Frontal cortex (tissue), 4 donors: ENCODE measurements at places on chromosomes 5 and 9. TPM values are rescaled to one million over a fixed set of nuclear protein-coding genes. Genes with fewer than 3 reads are reported as not detected.

COL27A1 gene
- total RNA-seq, result 0.41 TPM

MARCHF3 gene
- total RNA-seq, result 28.1 TPM

ZFR gene
- 144 TPM for total RNA-seq

FAM170A gene
- not detected for total RNA-seq

GRCh38 chr5:133736512-133736911 is 124.2 kb upstream of the FSTL4 start:
- no peak for DNase-seq

DNA sequence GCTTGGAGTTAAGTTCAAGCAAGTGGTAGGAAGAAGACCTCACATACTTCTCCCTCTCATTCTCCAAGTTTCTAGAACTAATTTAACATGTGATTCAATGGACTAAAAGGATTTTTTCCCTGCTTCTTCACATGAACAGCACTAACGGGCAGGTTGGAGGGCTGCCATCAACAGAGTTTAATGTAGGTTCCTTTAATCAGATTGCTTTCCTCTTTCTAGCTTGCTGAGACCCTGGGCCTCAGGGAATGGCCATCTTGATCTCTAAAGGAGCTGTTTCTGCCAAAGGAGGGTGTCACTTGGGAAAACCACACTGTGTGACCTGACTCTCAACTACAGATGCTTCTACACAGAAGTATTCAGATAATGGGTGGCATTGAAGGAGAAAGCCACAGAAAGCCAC is 223.3 kb downstream of the PIK3R1 start:
- no peak for DNase-seq

DNA sequence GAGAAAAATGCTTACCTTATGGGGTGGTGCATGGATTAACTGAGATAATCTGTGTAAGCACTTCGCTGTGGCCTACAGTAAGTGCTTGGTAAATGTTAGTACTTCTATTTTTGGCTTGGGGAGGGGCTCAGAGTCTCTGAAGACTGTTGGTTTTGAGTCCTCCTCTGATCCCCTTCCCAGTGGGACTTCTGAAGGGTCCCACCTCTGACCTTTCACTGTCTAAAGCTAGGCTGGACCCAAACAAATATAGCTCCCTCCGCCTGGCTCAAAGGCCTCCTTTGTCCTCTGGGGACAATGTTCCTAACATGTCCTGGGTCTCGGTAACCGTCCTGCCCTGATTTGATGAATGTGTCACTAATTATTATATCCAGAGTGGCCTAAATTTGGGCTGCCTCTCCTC is 34.8 kb downstream of the CAMK2A start:
- no peak for DNase-seq

GRCh38 chr9:123058834-123059233 is 25.4 kb downstream of the GPR21 start:
- no peak for DNase-seq
